Substantia nigra (tissue), 51 donors: ENCODE measurements at places on chromosomes 7 and 10.

- no peak for DNase-seq
Observed at GRCh38 chr7:21902240-21902639, 43.5 kb downstream of the CDCA7L start.

DNA sequence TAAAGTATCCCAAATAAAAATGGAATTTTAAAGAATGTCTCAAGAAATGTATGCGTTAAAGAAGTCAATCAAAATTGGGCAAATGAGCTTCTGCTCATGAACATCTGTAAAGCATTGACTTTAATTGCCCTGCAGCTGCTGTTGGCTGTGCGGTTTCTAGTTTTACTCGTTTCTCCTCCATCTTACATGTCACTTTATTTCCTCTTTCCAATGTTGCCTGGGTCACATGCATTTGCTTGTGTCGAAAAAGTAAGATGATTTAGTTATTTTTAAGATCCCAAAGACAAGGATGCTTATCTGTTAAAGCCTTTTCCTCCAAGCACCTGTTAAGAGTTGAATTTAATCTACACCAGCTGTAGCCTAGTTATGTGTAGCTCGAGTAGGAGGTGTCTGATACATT lies 310.4 kb downstream of the EXOC4 start:
- DNase-seq = no peak

DNA sequence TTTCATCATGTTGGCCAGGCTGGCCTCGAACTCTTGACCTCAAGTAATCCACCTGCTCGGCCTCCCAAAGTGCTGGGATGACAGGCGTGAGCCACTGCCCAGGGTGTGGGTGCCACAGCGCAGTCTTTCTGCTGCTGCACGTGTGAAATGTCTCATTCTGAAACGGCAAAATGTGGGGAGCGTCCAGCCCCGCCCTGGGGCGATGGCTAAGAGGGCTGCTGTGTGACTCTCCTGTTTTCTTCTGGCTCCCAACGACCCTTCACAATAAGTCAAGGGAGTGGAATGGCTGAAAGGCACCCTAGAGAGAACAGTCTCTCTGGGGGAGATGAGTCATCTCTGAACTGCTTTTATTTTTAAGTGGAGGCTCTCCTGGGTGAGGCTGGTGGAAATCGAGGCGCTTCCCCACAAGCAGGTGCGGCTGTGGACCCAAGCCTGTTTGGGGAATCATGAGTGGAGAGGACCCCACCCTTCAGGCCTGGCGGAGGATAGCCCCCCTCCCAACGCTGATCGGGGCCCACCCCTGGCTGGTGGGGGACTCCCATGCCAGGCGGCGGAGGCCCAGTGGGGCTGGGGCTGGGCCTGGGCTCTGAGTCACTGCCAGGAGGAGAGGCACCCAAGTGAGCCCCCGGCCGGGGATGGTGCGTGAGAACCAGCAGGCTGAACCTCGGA lies 18.0 kb downstream of the ADAP1 start:
- DNase-seq = no peak

- DNase-seq = no peak
Observed at GRCh38 chr7:12030116-12030515, 181.0 kb upstream of the TMEM106B start.

DNA sequence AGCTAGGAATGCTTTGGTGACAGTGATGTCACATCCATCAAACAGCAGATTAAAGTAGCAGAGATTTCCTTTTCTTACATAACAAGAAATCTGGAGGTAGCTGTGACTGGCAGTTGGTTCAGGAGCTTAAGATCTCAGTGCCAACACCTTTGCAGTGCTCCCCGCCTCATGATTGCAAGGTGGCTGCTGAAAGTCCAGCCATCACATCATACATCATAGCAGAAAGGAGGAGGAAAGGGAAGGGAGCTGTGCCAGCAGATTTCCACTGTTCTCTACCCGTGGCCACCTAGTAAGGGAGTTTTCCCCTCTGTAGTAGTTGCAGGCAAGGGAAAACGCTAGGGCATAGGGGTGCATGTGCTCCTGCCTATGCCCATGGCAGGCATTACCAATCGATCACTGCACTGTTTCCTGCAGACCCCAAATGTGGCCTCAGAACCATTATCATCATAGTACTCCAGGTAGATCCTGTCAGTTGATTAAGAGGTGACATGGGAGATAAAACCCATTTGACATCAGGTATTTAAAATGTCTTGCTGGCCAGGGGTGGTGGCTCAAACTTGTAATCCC lies 57.9 kb upstream of the GTF2IRD1 start:
- DNase-seq = no peak

DNA sequence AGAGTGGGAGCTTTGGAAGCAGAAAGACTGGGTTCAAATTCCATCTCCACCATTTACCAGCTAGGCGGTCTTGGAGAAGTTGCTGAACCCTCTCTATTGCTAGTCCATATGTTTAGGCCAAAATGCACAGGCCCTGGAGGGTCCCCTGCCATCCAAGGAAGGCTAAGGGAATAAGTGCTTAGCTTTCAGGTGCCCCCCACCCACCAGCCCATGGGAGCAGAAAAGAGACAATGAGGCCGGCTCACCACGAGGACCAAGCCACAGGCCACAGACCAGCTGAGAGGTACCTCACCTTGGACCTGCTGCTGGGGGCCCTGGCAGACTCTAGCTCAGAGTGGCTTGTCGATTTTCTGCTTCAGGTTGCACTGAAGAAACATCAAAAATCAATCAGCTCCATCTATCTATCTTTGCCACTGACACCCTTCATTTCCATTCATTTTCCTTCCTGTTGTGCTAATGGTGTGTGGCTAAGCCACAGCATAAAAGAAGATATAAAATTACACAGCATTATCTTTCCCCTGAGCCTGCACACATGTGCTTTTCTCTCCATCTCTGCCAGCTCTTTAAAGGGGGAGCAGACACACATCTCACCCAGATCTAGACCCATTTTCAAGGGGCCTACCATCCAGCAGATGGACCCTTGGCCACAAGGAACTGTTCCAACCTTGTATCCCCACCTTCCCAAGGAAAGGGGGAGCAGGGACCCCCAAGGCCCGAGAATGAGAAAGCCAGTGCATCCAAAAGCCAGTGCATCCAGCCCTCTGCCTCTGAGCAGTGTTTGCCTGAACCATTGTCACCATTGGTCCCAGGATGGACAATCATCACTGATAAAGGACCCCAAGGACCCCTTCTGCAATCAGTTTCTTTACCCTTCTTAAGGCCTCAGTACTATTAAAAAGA lies 65.4 kb downstream of the GRID1 start:
- DNase-seq = no peak

- DNase-seq = no peak
Observed at GRCh38 chr7:26560526-26561256, 269.0 kb downstream of the SNX10 start.

DNA sequence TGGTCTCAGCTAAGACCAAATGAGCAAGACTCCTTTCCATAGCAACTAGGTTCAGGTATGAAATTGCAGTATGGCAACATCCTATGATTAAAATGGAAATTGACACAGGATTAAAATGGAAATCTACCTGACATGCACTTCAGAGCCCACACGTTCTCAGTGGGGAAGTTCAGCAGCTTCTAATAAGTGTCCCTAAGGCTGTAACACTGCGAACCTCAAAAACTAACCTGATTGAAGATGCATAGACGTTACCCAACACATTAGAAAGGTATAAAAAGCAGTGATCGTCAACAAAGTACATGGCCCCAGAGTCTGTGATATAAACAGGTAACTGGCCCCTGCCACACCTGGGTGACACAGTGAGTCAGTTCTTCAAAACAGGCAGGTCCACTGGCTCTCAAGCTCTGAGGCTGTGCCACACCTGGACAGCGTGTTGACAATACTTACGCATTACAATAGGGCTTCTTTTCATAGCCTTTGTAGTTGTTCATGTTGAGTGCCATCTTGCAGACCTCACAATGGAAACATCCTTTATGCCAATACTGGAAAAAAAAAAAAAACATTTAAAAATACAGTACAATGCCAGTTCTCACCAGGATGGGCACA lies 274.9 kb upstream of the NEBL start:
- DNase-seq = no peak

- DNase-seq = no peak
Observed at GRCh38 chr10:48448796-48449195, 142.3 kb downstream of the MAPK8 start.

- no peak for DNase-seq
Observed at GRCh38 chr10:5567477-5567876, 42.7 kb downstream of the CALML3 start.

GRCh38 chr10:59125666-59126065 lies 50.8 kb upstream of the PHYHIPL start:
- no peak for DNase-seq

DNA sequence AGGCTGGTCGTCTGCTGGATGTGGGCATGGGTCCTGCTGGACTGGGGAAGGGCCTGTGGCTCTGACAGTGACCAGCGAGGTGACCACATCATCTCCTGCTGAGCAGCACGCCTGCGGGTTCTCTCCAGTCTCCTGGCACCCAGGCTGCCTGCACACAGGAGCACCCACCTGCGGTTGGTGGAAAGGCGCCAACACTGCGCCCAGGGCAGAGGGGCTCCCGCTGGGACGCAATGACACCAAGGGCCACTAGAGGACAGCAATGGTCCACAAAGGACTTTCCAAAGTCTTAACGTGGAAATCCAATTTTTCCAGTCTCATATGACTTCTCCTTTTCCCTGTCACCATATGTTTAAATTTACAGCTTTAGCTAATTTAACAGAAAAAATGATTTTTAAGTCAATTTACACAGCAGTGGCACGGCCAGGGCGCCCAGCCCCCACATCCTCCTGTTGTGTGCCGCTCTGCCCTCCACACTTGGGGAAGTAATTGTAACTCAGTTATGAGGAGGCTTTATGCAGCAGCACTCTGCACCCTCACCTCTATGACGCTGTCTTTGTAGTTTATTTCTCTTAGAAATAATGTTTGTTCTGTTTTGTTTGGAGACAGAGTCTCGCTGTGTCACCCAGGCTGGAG lies 38.1 kb downstream of the CFAP46 start:
- no peak for DNase-seq

DNA sequence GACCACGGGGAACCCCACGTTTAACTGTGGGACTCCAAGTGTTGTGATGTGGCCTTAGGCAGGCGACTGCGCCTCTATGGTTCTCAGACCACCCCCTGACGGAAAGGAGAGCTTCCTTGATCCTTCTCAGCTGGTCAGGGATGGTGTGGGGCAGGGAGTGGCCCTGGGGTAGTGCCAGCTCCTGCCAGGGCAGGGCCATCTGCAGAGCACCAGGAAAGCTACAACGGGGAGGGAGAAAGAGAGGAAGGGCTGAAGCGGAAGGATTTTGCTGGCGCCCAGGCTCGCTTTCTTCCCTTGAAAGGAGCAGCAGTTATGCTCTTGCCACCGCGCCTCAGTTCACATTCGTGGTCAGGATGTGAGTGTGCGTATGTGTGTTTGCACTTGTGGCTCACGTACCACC lies 74.9 kb upstream of the PCBD1 start:
- DNase-seq = no peak

DNA sequence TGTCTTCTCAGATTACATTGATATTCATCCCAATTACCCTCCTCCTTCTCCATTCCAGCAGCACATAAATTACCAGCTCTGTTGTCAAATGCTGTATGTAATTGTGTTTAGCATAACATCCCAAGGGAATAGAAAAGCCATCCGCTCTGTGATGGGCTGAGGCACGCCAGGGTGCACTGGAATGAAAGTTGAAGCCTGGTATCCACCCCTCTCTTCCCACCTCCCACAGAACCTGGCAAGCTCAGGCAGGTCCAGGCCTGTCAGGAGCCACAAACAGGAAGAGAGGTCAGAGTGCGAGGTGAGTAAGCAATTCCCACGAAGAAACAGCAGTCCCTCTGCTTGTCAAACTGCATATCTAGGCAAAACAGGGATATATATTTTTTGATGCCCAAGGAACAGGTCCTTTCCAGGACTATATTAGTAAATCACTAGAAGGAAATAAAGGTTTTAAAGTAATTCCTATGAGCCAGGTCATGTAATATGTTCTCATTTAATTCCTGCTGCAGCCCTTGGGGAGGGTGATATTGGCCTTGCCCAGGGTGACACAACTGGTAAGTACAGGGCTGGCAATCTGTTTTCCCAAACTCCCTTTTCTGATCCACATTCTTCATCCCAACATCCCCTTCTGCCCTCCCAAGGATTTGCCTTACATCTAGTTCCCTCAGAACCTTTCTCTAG lies 155.6 kb upstream of the GHITM start:
- DNase-seq = no peak

DNA sequence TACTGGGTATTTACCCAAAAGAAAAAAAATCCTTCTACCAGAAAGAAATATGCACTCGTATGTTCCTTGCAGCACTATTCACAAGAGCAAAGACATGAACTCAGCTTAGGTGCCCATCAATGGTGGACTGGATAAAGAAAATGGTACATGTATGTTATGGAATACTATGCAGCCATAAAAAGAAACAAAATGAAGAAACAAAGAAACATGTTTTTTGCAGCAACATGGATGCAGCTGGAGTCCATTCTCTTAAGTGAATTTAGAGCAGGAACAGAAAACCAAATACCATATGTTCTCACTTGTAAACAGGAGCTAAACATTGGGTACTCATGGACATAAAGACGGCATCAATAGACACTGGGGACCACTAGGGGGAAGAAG lies 5.5 kb upstream of the GNB2 start:
- no peak for DNase-seq

GRCh38 chr10:1932692-1933094 lies 195.4 kb upstream of the ADARB2 start:
- no peak for DNase-seq

GRCh38 chr7:152754075-152754730 lies 5.3 kb upstream of the ACTR3B start:
- DNase-seq = no peak

DNA sequence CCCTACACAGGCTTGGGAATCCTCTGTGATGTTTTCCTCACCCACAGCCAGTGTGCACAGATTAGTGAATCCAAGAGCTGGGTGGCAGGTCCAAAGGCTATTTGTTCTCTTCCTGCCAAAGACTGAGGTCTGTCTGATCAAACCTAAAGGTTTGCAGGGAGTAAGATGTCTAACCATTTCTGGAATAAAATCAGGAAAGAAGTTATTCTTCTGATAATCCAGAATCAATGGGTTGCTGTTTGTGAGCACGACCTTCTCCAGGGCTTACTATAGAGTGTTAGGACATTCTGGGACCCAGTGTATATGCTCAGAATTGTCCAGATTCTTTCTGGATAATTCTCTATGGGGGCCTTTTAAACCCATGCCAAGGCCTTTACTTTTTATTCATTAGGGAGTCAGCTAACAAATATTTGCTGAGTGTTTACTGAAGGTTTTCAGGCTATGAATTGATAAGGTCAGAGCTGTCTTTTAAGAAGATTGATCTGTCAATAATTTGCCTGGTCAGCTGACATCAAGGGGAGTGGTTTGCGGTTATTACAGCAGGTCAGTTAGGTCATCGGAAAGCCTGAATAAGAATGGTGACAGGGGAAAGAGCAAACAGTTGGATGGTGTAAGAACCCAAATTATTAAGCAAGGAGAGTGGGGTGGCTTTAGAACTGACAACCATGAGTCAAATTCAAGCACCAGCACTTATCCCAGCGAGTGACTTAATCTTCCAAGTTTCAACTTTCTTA lies 7.5 kb upstream of the TECTB start:
- DNase-seq = no peak

- DNase-seq = no peak
Observed at GRCh38 chr10:132121511-132121830, 55.7 kb downstream of the JAKMIP3 start.

DNA sequence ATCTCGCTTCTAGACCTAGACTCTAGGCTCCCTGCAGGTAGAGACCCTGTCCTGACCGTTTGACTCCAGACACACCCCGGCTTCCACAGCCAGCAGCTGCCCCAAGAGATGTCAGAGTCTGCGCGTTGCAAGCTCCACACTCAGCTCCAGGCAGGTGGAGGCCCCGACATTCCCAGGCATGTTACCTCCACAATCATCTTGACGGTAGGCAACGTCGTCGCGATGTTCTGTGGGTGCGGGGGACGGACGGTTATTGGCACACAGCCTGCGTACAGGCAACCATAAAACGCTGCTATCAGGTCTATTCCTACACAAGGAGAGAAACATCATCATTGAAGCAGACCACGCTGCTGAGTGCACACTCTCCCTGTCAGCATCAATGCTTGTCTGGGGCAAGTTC lies 213.2 kb downstream of the ZMYND11 start:
- DNase-seq = no peak
